ENCODE measurements at places on chromosomes 11 and 22.

GRCh38 chr11:1281974-1282365, 27.5 kb downstream of the TOLLIP start:
- DNase-seq, result no peak

GRCh38 chr22:21867528-21868266, at the start of gene MAPK1:
Gene MAPK1, minus strand, starts transcription at chr22:21867645. Its CDS starts 205 bp downstream, at chr22:21867440.
- peak; percentile 89 for DNase-seq

- DNase-seq, result no peak
These were observed 23.2 kb downstream of the TBX1 start for GRCh38 chr22:19783586-19784383.

- DNase-seq, result no peak
These were observed 23.4 kb upstream of the GRK3 start for GRCh38 chr22:25540908-25541660.

DNA sequence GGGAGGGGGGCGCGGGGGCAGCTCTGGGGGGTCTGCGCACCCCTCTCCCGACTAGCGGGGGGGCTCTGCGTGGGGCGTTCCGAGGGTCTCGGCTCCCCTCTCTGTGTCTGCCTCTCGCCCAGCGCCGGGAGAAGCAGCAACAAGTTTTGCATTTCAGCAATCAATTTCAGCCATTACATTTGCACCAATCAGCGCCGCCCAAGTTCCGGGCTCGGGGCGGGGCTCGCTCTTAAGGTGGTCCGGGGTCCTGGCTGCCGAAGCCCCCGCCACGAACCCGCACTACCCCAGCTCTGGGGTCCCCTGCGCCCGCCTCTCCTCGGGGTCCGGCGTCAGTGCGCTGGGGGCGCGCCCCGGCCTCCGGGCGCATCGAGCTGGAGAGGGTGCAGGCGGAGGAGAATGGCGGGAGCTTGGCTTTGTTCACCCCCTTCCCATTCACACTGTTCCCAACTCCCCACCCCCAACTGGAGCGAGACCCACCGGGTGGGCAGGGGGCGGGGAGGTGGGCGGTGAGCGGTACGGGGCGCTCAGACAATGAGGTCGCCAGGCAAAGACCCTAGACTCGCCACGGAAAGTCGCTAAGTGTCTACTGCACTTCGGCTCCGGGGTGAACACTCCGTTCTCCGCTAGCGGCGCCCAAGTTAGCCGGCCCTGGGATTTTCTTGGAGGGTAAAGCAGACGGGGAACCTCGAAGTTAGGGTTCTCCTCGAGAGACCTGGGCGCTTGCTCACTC, at the start of gene MN1:
Gene MN1 (minus strand): TSS at position 141 of the 730 bp plus-strand sequence. CDS start 1,213 bp downstream, outside the sequence.
- peak; percentile 71 for DNase-seq

GRCh38 chr22:25630447-25630846, 66.0 kb downstream of the GRK3 start:
- peak; percentile 5 for DNase-seq

GRCh38 chr11:36300650-36301049, 4.6 kb downstream of the PRR5L start:
- DNase-seq, result no peak

- DNase-seq, result no peak
These were observed 39.3 kb upstream of the PICALM start for GRCh38 chr11:86108191-86108590.

GRCh38 chr11:86255896-86256295, 11.3 kb downstream of the EED start:
- no peak for DNase-seq

DNA sequence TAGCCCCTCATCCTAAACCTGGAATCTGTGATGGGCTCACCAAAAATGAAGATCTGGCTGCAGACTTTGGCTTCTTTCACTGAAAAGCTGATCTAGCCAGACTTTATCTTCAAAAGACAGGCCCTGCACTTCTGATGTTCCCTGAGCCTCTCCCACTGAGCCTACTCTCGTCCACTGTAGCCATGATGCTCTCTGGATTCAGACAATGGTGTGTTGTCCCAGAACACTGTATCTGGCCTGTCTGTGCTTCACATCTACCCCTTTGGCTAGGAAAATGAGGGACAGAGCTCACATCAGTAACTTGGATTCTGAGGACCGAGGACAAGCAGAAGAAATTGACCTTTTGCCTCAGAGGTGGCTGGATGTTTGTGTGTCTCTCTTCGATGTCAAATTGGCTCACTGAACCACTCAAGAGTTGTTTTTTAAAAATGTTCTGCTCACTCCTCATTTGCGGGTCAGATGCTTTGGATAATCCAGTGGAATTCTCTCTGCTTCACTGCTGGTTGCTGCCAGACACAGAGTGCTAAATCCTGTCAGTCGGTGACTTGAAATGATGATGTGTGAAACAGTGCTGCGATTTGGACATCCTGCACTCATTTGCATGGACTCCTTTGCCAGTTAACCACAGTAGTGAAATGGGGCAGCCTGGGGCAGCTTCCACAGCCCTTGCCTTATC, 67.5 kb downstream of the ARFGAP2 start:
- DNase-seq, result peak; percentile 13

- DNase-seq, result no peak
These were observed 1.1 kb upstream of the CAVIN3 start for GRCh38 chr11:6321356-6321755.

GRCh38 chr11:125153837-125154236, 10.7 kb upstream of the PKNOX2 start:
- DNase-seq, result no peak

DNA sequence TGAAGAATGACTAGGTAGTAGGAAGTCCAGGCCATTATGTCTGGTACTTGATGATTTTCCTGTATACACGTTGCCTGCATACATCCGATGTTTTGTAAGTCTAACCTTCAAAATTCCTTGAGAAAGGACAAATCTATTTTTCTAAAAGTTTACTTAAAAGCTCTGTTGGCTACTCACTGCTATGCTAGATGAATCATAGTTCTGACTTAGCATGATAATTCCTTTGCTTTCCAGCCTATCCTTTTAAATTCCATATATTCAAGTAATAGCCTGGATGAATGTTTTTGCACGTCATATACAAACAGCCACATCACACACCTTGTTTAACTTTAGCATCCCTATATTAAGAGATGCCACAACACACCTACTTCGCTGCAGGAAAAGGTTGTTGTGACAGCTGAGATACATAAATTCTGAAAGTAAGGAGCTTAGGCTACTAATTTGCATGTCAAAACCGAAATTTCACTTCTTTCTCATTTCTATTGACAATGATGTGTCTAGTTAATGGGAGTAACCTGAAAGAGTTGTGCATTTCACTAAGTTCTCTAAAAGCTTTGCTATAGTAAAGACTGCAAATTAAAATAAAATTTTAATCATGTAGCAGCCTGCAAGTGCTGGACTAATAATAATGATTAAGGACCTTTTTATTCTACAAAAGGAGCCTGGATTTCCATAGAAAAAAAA, 1116.4 kb downstream of the JRKL start:
- no peak for DNase-seq

GRCh38 chr11:128697645-128698174, 3.8 kb downstream of the FLI1 start:
- DNase-seq, result no peak

Data from fibroblast of skin of abdomen (primary cell).